ENCODE measurements at places on chromosomes 7 and 10. TPM values are rescaled to one million over a fixed set of nuclear protein-coding genes. Genes with fewer than 3 reads are reported as not detected.
A peak's percentile ranks its signal among the peaks of the same experiment; 100 is the strongest.

- DNase-seq, result no peak
- no peaks in the 10 kb centered on the region for H3K36me3 ChIP-seq
- H3K27ac ChIP-seq, result peak overlapping the region; percentile 76
Measured at GRCh38 chr7:104943502-104944343, 70.3 kb upstream of the KMT2E start.

- no peak overlapping the region for H3K27ac ChIP-seq
- no peaks in the 10 kb centered on the region for H3K27me3 ChIP-seq
- DNase-seq, result peak; percentile 88
- no peaks in the 10 kb centered on the region for H3K4me1 ChIP-seq
- H3K4me3 ChIP-seq, result peak overlapping the region; percentile 37
- no peaks in the 10 kb centered on the region for H3K36me3 ChIP-seq
Measured at GRCh38 chr10:86535132-86535882, 13.7 kb upstream of the WAPL start.

DNA sequence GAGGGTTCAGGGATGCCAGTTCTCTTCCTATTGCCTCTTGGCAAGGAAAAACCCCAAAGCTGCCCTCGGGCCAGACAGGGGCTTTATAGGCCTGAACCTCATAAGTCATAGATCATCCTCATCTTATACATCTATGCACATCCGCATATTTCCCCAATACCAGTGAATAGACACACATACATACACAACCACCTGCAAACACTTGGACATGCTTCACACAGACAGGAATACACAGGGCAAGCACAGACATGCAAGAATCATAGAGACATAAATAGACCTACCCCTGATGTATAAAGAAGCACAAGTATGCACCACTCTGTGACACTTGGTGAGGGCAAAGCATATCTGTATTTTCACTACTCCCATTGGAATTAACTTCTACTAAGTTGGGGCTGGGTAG is 30.7 kb downstream of the MBL2 start:
- H3K4me1 ChIP-seq, result no peaks in the 10 kb centered on the region
- H3K4me3 ChIP-seq, result no peak overlapping the region
- H3K36me3 ChIP-seq, result no peaks in the 10 kb centered on the region
- no peak for DNase-seq

GRCh38 chr10:59258890-59259289 is 82.4 kb downstream of the PHYHIPL start:
- no peaks in the 10 kb centered on the region for H3K4me1 ChIP-seq
- DNase-seq, result no peak
- no peaks in the 10 kb centered on the region for H3K27me3 ChIP-seq
- H3K4me3 ChIP-seq, result no peak overlapping the region
- no peak overlapping the region for H3K27ac ChIP-seq

GRCh38 chr10:63106111-63106755 is 26.9 kb upstream of the NRBF2 start:
- H3K27ac ChIP-seq, result no peak overlapping the region
- peak; percentile 60 for DNase-seq
- H3K27me3 ChIP-seq, result no peaks in the 10 kb centered on the region
- no peaks in the 10 kb centered on the region for H3K4me1 ChIP-seq

GRCh38 chr7:137032436-137032835 is 164.0 kb downstream of the CHRM2 start:
- H3K27ac ChIP-seq, result no peak overlapping the region
- no peaks in the 10 kb centered on the region for H3K4me1 ChIP-seq
- no peaks in the 10 kb centered on the region for H3K36me3 ChIP-seq
- H3K4me3 ChIP-seq, result no peak overlapping the region

DNA sequence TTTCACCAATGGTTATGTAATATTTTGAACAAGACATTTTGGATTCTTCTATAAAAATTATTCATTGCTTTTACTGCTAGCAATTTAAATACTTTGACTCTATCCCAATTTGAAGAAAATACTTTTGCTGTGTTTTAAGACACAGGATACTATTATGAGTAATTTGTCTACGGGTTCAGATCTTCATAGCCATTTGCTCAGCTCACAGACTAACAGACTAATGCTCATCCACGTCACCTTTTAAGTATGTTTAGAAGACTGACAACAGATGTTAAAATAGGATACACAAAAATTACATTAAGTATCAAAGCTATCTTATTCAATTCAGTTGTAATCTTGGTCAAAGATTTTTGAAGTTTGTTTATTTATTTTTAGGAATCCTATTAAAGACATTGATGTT is 251.3 kb upstream of the CHRM2 start:
- no peaks in the 10 kb centered on the region for H3K4me1 ChIP-seq
- no peak overlapping the region for H3K27ac ChIP-seq
- no peaks in the 10 kb centered on the region for H3K36me3 ChIP-seq
- no peak overlapping the region for H3K4me3 ChIP-seq

DNA sequence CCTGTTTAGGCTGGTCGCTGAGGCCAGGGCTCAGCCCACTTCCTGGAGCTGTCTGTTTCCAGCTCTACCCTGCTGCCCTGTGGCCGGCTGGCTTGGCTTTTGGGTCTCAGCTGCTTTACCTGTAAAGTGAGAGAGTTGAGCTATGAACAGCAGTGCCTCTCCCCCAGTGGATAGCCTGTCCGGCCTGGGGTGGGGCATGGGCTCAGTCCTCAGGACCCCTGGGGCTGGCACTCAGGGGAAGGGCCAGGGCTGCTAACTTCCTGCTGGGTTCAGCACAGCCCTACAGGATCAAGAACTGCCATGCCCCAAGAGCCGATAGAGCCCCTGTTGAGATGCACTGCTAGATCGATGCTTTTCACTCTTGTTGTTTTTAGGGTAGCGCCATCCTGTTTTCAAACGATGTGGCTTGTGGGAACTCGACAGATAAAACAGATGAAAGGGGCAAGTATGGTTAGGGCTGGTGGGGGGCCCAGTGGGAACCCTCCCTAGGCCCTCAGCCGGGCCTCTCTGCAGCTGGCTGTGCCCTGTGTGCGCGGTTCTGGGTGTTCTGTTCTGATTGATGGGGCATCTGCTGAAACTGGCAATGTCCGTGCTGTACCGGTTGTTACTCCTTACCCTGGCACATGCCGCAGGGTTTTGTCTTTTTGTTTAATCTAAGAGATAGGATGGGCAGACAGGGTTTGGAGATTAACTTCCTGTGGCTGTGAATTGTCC is 10.0 kb upstream of the SFRP5 start:
- H3K27ac ChIP-seq, result no peak overlapping the region
- no peak overlapping the region for H3K4me3 ChIP-seq
- no peaks in the 10 kb centered on the region for H3K27me3 ChIP-seq
- no peak for DNase-seq
- H3K36me3 ChIP-seq, result no peaks in the 10 kb centered on the region

DNA sequence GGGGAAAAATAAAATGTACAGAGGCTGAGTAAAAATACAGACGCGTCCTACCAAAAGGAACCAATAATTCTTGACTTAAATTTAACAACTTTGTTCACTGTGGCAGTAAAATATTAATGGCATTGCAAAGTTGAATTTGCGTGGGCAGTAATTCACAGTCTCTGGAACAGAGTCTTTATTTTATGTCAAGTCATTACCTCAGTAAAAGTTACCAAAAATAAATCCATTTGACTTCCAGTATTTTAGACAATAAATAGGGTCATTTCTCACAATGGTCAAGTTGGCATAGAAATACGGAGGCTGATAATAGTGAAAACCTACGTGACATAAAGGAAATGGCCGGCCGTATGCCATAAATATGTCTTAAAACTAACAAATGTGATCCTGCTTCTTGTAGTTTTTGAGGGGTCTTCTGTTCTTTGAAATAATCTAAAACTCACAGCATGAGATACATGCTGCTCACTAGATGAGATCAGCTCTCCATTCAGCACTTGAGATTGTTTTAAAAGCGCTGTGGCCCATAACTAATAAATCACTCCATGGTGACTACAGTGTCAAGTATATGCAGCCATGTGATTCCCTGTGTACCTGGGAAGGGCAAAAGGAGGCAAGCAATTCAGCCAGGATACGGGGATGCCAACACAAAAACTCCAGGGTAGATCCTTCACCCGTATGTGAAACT is 75.3 kb downstream of the DOCK4 start:
- H3K27me3 ChIP-seq, result no peaks in the 10 kb centered on the region
- DNase-seq, result no peak
- no peaks in the 10 kb centered on the region for H3K36me3 ChIP-seq
- peaks cover 2% of the 10 kb centered on the region for H3K4me1 ChIP-seq
- H3K27ac ChIP-seq, result peak overlapping the region; percentile 64

GRCh38 chr7:46776790-46777189 is 805.1 kb downstream of the TNS3 start:
- H3K27me3 ChIP-seq, result no peaks in the 10 kb centered on the region
- DNase-seq, result no peak
- peaks cover 6% of the 10 kb centered on the region for H3K4me1 ChIP-seq
- no peak overlapping the region for H3K4me3 ChIP-seq
- no peak overlapping the region for H3K27ac ChIP-seq
- H3K36me3 ChIP-seq, result no peaks in the 10 kb centered on the region

DNA sequence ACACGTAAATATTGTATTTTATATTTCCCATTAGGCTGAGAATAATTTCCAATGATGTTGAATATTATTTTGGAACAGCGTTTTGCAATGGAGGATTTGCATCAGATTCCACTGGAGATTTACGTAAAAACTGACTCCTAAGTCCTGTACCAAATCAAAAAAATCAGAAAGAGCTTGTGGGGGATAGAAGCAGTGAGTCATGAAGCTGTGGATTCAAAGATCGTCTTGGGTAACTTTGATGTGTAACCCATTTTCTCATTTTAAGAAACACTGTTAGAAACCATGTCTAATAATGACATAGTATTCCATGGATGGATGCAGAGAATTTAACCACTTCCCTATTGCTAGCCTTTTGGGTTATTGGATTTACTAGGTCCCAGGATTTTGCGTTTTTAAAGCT is 158.6 kb downstream of the INHBA start:
- H3K27me3 ChIP-seq, result no peaks in the 10 kb centered on the region
- DNase-seq, result no peak
- H3K4me1 ChIP-seq, result no peaks in the 10 kb centered on the region

DNA sequence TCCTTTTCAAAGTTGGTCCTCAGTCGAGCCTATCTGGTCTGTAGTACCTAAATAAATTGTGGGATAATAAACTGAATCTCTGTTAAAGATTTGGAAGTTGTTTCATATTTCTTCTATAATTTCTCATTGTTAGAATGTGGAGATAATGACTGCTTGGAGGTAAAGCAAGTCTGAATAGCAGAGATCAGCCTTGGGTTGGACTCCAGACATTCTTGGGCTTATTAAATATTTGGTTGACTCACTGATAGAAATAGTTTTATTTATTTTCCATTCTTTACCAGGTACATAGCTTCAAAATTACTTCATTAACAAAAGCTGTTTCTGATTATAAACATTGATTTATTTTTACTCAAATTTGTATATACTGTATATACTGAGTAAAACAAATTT is 34.3 kb downstream of the TPST1 start:
- peaks cover 8% of the 10 kb centered on the region for H3K4me1 ChIP-seq
- H3K27me3 ChIP-seq, result no peaks in the 10 kb centered on the region
- H3K36me3 ChIP-seq, result no peaks in the 10 kb centered on the region
- H3K27ac ChIP-seq, result no peak overlapping the region

- H3K27ac ChIP-seq, result no peak overlapping the region
- no peaks in the 10 kb centered on the region for H3K4me1 ChIP-seq
- no peaks in the 10 kb centered on the region for H3K36me3 ChIP-seq
- DNase-seq, result no peak
- H3K27me3 ChIP-seq, result no peaks in the 10 kb centered on the region
Measured at GRCh38 chr10:70380350-70381135, 1.9 kb downstream of the LRRC20 start.

GRCh38 chr10:50367732-50368131 is 116.4 kb upstream of the ASAH2 start:
- H3K4me3 ChIP-seq, result no peak overlapping the region
- H3K27me3 ChIP-seq, result no peaks in the 10 kb centered on the region
- H3K4me1 ChIP-seq, result peaks cover 4% of the 10 kb centered on the region
- DNase-seq, result no peak

- no peak overlapping the region for H3K27ac ChIP-seq
- no peaks in the 10 kb centered on the region for H3K27me3 ChIP-seq
- no peak overlapping the region for H3K4me3 ChIP-seq
- no peaks in the 10 kb centered on the region for H3K4me1 ChIP-seq
- no peak for DNase-seq
Measured at GRCh38 chr10:34049887-34050286, 715.4 kb upstream of the NRP1 start.

DNA sequence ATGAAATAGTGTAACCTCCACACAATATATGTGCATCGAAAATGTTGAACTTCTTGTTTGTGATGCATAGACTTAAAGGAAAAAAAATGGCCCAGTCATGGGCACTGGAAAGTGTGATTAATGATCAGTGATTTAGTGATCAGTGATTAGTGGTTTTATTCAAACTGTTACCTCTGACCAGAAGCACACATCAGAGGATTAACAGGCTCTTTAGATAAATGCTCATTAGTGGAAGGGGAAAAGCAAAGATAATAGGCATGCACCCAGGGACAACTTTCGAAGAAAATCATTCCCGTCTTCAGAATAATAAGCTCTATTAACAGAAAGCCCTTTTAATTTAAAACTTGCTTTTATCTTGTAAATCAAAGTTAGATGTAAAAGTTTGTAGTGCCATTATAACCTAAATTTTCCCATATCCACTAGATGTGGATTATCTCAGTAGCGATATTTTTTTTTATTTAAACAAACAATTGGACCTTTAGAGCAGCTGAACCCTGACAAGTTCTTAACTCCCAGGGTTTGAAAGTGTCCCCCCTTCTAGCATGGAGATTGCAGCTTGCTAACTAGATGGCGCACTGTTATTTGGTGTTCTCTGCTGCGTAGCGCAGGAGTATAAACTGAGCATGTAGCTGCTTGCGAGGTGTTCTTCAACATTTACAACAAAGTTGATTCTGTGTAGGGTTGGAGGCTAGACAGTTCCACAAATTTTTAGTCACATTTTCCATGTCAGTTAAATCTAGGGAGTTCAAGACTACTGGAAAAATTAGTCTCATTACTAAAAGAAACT is at the start of gene CREB5:
TSS of gene CREB5 (plus strand) at position 643 of the 787 bp plus-strand sequence. CDS start 397 bp downstream, outside the sequence.
- no peaks in the 10 kb centered on the region for H3K27me3 ChIP-seq
- no peaks in the 10 kb centered on the region for H3K36me3 ChIP-seq

DNA sequence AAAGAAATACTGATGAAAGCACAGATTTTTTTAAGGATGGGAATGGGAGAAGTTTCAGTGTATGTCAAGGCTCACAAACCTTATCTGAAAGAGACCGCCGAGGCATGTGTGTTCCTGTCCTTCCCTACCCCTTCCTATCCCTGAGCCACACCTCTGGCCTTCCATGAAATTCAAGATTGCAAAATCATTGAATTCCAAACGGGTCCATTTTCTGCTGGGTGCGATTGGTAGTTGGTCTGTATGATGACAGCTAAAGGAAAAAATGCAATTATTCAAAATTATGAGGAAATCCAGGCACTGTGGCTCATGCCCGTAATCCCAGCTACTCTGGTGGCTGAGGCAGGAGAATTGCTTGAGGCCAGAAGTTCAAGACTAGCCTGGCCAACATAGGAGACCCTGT is 170.1 kb downstream of the ARHGAP12 start:
- no peak overlapping the region for H3K4me3 ChIP-seq
- H3K27me3 ChIP-seq, result no peaks in the 10 kb centered on the region
- DNase-seq, result no peak
- H3K27ac ChIP-seq, result peak overlapping the region; percentile 29
- H3K36me3 ChIP-seq, result no peaks in the 10 kb centered on the region

- no peak overlapping the region for H3K4me3 ChIP-seq
- DNase-seq, result no peak
- no peaks in the 10 kb centered on the region for H3K4me1 ChIP-seq
Measured at GRCh38 chr10:61463035-61463909, 10.1 kb upstream of the TMEM26 start.

NRG3 gene
- 0.87 TPM for total RNA-seq

ITGA8 gene
- 516 TPM for total RNA-seq

SLC29A3 gene
- total RNA-seq, result 5.3 TPM

NPSR1 gene
- total RNA-seq, result not detected

Measured in aorta (tissue), 5 donors.